ENCODE measurements at places on chromosomes 13 and 19. TPM values are rescaled to one million over a fixed set of nuclear protein-coding genes. Genes with fewer than 3 reads are reported as not detected.
A peak's percentile ranks its signal among the peaks of the same experiment; 100 is the strongest.

The BEST2 gene
- not detected for total RNA-seq

- peaks cover 46% of the 10 kb centered on the region for H3K27me3 ChIP-seq
- no peak for DNase-seq
- H3K27ac ChIP-seq: no peak within 1 kb of the TSS
These were observed at the start of gene TNNT1 for GRCh38 chr19:55149078-55150003. TNNT1 (minus strand) TSS chr19:55149206; CDS start chr19:55147157, 2,049 bp downstream.

DNA sequence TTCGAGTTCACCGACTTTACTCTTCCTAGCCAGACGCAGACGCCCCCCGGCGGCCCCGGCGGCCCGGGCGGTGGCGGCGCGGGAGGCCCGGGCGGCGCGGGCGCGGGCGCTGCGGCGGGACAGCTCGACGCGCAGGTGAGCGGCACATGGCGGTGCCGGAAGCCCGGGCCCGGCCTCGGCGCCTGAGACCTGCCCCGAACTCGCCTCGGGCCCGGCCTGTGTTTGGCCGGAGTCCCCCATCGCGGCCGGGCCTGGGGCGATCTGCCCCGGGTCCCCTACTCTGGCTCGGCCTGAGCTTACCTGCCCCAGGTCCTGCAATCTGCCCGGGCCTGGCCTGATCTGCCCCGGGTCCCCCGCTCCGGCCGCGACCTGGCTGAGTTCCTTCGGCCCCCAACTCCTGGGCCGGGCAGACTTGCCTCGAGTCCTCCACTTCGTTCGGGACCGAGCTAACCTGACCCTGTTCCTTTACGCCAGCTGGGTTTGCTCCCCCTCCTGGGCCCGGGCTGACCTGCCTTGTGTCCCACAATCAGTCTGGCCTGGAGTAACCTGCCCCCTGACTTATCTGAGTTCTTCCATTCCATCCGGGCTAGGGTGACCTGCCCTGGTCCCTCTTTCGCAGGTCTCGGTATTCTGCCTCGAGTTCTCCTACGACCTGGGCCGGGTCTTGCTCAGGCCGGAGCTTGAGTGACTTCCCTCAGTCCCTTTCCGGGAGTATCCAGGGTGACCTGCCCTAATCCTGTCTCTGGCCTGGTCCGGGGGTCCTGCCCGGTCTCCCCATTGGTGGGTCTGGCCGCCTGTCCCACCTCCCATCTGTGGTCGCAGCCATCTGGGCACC lies 764 bp downstream of the UPF1 start:
- H3K36me3 ChIP-seq: peaks cover 7% of the 10 kb centered on the region
- H3K4me1 ChIP-seq: peaks cover 12% of the 10 kb centered on the region
- H3K27ac ChIP-seq: peak overlapping the region; percentile 81
- H3K4me3 ChIP-seq: peak overlapping the region; percentile 80
- H3K27me3 ChIP-seq: no peaks in the 10 kb centered on the region
- DNase-seq: no peak

GRCh38 chr19:45881082-45881908 lies 4.6 kb downstream of the IRF2BP1 start:
- peaks cover 11% of the 10 kb centered on the region for H3K4me1 ChIP-seq
- H3K4me3 ChIP-seq: no peak overlapping the region
- H3K27me3 ChIP-seq: peaks cover 1% of the 10 kb centered on the region
- no peak overlapping the region for H3K27ac ChIP-seq

The KL gene
- not detected for total RNA-seq

DNA sequence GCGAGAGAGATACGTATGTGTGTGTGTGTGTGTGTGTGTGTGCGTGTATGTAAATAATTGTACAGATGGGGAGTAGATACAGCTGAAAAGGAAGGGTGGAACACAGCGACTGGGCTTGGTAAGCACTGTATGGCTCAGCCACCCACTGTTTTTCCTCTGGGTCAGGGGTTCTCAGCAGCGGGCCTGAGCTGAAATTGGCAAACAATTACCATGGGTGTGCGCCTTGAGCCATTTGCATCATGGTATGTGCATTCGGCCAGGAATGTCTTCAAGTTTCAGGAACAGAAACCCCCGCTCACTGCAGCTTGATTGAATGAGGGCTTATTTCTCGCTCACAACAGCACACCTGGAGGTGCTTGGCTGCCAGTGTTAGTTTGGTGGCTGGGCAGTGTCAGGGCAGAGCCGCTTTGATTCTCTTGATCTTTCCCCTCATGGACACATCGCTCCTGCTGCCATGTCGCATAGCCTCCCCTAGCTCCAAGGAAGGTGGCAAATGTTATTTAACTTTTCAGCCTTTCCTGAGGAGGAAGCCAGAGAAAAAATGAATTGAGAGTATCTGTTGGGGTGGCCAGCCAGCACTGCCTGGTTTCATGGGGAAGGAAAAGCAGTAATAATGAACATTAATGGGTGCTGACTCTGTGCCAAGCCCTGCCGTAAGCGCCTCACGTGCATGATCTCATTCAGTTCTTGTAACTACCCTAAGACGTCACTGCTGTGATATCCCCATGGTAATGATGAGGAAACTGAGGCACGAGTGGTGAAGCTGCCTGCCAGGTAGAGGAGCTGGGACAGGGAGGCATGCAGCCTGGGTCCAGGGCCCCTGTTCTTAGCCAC lies 126.9 kb downstream of the SIPA1L3 start:
- no peak overlapping the region for H3K27ac ChIP-seq
- H3K27me3 ChIP-seq: no peaks in the 10 kb centered on the region
- H3K4me3 ChIP-seq: no peak overlapping the region
